Renal pelvis (tissue), 12 donors: ENCODE measurements at places on chromosomes 16 and 17.

DNA sequence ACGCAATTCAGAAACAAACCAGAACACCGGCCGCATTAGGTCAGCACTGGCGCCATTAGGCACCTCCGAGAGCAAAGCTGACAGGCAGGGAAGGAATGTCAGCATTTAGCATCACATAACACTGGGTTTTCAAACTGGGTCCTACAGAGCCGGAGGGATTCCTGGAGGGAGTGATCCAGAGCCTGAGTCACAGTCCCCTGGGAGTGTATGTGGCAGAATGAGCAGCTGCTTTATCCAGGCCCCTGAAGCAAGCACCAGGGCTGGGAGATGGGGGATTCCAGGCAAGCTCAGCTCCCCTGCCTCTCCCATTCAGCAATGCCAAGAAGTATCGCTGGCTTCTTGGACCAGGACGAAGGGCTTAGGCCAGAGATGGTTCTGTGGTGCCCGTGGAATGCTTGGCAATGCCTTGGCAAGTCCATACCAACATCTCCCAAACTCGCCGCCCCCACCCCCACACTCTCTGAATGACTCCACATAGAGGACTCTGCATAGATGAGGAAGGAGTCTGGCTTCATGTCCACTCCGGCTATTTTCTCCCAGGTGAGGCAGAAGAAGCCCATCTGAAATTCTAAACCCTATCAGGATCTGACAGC lies 20.4 kb downstream of the GAS7 start:
- no peak for DNase-seq

DNA sequence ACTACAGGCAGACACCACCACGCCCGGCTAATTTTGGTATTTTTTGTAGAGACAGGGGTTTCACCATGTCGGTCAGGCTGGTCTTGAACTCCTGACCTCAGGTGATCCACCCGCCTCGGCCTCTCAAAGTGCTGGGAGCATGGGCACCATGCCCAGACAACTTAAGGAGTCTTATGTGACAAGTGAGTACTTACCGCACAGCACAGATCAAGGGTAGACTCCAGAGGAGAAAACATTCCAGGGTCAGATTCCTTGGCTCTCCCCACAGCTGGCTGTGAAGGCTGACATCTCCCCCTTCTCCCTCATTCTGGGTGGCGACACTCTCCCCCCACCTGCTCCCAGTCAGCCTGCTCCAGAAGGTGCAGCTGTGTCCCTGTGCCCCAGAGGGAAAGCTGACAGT lies 10.6 kb downstream of the ZSCAN10 start:
- DNase-seq = no peak

DNA sequence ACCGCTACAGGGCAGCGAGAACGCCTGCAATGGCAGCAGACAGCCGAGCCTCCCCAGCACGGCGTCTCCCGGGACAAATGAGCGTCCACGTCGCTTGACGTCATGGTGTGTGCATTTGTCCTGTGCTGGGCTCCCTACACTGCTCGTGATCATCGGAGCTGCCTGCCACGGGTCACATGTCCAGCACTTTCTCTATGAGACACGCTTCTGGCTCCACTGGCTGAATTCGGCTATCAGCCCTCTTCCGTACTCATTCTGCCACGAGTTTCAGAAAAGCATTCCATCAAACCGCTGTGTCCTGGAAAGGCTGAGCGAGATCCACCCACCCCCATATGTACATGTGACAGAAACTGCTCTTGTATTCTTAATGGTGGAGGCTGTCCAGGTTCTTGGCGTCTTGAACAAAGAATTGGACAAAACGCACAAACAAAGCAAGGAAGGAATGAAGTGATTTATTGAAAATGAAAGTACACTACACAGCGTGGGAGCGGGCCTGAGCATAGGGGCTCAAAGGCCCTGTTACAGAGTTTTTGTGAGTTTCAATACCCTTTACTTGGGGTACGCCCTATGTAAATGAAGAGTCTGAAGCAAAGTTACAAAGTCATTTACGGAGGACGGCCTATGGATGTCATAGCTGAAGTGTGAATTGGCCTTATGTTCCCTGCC lies 28.5 kb upstream of the SHCBP1 start:
- DNase-seq = no peak

GRCh38 chr17:78357177-78357586 lies 2.7 kb downstream of the SOCS3 start:
- DNase-seq = no peak

GRCh38 chr16:15482068-15482747 lies 47.8 kb downstream of the BMERB1 start:
- DNase-seq = no peak

- DNase-seq = no peak
Measured at GRCh38 chr17:41736983-41737679, 2.7 kb upstream of the HAP1 start.

GRCh38 chr16:64823481-64824075 lies 298.3 kb downstream of the CDH11 start:
- no peak for DNase-seq

DNA sequence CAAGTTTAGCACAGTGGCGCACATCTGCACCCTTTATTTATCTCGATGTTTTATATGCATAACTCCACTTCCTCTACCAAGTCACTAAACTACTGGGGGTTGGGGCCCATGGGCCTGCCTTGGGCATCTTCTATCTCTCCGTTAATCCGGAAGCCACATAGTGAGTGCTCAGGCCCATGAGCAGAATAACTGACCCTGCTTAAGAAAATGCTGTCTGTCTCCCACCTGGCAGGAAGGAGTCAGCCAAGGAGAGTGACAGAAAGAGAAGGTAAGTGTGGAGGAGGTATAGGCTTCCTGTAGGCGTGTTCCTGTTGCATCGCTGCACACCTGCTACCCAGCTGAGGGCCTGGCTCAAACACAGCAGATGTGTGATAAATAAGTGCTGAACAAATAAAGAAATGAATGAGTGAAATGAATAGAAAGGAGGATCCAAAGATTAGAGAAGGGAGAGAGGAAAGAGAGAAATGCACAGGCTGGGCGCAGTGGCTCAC lies 320.1 kb downstream of the SLC39A11 start:
- DNase-seq = no peak

- DNase-seq = no peak
Measured at GRCh38 chr17:13957636-13958035, 111.7 kb upstream of the COX10 start.

DNA sequence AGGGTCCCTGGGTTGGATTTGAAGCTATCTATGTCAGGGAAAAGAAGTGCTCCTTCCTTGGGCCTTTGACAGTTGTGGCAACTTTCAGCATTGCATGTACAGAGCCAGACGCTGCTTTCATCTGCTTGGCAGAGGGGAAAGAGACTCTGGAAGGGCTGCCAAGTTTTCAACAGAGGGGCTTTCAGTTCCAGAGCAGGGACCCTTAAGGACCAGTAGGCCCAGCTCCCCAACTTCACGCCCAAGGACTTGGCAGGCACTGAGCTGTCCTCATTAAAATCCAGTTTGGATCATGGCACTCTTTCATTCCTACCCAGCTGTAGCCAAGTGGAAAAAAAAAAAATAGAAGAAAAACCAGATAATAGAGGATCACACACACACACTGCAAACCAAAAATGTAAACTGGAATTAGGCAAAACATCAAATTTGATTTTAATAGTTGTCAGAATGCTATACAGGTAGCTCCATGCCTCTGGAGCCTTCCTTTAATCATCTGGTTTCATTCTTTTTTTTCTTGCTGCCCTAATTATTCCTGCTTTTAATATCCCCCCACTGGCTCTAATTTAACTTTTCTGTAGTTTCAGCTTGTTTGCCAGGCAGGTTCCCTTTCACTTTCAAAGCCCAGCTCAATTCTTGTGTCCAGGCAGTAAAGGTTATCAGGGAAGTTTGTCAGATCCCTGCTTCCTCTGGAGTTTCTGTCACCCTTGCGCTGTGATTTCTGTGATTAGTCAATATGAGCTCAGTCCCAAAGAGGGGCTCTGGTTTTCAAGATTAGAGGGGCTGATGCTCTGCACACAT lies 702.6 kb upstream of the CDH8 start:
- no peak for DNase-seq

- no peak for DNase-seq
Measured at GRCh38 chr16:84179612-84180320, 7.1 kb downstream of the TAF1C start.

GRCh38 chr16:88979353-88980015 lies 2.5 kb upstream of the CBFA2T3 start:
- no peak for DNase-seq

DNA sequence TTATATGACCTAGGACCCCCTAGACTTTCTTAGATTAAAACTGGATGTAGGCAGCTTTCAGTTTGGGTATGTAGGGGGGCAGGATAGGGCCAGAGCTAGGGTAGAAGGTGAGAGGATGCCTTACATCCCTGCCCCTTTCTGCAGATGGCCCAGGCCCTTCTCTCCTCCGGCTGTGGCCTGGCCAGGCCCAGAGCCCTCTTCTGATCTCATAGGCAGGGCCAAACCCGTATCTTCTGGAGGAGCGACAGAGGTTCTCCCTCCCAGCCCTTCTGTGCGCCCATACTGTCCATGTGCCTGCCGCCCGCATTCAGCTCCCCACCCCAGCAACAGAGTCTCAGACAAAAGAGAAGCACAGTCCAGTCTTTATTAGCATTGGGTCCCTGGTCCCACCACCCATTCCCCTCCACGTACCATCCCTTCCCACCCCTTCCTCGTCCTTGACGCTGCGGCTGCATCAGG lies 2.0 kb upstream of the TSPOAP1 start:
- DNase-seq = no peak

DNA sequence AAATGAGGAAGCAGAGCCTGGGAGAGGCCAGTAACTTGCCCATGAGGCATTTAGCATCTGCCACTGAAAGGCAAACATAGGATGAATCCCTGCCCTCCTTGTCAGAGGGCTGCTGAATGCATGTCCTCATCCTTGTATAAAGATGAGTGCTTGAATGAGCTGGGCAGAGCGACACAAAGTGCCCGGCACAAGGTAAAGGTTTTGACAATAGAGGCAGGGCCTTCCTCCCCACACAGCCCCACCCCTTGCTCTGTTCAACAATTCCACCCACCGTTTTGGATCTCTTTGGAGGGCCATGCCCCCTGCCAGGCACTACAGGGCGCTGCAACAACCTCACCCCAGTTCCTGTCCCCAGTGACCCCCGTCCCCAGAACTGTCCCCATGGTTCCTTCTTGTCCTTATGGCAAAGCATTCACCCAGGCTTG lies 1.4 kb upstream of the KRT19 start:
- DNase-seq = no peak
